RPMI7951 (cell line): ENCODE measurements at places on chromosomes 6 and 20.
A peak's percentile ranks its signal among the peaks of the same experiment; 100 is the strongest.

- no peak for DNase-seq
Observed at GRCh38 chr6:15116889-15117288, 129.0 kb upstream of the JARID2 start.

- no peak for DNase-seq
Observed at GRCh38 chr20:31605902-31606803, 1.1 kb downstream of the ID1 start.

DNA sequence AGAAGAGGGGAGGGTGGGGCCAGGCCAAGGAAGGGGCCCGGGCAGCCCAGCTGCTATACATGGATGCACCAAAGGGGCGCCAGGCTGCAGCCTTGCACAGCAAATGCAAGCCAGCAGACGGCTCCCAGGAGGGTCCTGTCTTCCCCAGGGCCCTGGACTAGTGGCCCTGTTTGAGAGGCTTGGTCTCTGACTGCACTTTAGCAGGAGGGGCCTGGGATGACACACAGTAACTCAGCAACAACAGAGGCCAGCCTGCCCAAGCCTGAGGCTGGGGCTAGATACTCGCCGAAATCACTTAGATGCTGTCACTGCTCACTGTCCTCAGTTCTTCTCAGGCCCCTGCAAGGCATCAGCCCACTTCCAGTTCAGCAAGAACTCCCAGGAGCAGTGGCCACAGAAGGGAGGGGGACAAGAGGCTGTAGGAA is 73.5 kb downstream of the TRAM2 start:
- DNase-seq, result peak; percentile 73

DNA sequence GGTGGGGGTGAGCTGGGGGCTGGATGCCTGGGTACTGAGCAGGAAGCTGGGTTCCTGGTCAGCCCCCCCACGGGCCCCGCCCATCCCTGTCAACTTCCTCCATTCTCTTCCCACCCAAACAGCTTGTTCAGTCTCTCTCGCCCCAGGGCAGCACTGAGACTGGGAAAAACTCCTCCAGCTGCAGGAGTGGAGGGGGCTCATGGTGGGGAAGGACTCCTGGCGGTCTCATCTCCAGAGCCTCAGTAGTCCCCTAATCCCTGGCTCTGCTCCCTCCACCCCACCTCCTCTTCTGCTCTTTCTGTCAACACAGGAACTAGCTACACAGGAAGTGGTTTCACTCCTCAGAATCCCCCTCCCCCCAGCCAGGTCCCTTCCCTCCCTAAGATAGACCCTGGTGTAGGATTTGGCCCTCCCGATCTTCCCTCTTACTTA is at the start of gene GPSM3:
Gene GPSM3 (minus strand): TSS at position 36 of the 432 bp plus-strand sequence. CDS start 130 bp downstream, outside the sequence.
- DNase-seq, result peak; percentile 46

- no peak for DNase-seq
Observed at GRCh38 chr6:140101818-140102217, 727.4 kb upstream of the CITED2 start.

DNA sequence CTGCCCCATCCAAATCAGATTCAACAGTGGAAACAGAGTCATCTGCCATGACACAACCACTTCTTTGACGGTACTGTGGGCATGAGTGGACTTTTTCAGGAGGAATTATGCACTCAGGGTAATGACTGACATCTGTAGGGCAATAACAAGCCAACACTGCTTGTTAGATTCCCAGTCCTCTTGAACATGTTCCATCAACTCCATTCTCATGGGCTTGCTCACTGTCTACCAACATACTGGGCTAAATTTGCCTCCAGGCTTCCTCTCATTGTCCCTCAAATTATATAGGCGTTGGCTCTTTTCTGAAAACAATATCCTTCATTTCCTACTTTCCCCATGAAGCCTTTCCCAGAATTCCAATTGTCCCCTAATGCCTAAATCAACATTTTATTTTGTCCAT is 43.1 kb downstream of the ANKEF1 start:
- no peak for DNase-seq

DNA sequence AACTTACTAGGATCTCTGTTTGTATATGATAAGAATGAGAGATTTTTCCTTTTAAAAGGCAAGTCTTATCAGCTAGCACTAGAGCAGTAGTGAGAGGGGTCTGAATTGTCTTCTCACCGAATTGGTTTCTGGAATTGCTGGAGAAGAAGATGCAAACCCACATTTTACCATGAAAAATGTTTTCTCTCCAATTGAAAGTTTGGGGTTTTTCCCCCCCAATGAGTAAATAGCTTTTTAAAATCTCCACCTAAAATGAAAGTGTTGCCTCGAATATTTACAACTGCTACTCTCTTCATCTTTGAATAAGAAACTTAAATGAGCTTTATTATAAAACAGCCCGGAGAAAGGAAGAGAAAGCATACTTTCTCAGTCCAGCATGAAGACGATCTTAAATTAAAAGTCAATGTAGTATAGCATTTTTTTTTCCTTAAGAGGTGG is 1.8 kb downstream of the TCF21 start:
- DNase-seq, result no peak

DNA sequence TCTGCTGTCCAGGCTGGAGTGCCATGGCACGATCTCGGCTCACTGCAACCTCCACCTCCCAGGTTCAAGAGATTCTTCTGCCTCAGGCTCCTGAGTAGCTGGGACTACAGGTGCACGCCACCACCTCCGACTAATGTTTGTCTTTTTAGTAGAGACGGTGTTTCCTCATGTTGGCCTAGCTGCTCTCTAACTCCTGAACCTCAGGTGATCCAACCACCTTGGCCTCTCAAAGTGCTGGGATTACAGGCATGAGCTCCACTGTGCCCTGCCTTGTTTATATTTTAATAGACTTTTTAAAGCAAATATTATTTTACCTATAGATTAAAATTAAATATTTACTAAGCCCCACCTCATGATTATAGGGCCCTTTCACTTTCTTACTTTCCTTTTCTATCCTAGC is 483.2 kb upstream of the EPHA7 start:
- DNase-seq, result no peak

GRCh38 chr20:3304456-3304855 is 65.5 kb upstream of the SLC4A11 start:
- no peak for DNase-seq

DNA sequence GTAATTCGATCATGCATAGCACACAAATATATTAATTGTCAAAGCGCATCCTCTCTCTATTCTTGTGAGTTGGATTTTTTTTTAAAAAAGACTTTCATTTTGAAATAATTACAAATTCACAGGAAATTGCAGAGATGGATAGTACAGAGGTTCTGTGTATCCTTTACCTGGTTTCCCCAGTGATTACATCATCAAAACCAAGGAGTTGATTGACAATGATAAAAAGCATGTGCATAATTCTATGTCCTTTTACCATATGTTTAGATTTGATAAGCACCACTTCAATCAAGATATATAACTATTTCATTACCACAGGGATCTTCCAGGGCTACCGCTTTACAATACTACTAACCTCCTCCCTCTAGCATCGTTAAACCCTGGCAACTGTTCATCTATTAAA is 40.2 kb downstream of the CCN2 start:
- DNase-seq, result no peak

- DNase-seq, result peak; percentile 62
Observed at GRCh38 chr6:144219056-144219685, 66.0 kb upstream of the UTRN start.

DNA sequence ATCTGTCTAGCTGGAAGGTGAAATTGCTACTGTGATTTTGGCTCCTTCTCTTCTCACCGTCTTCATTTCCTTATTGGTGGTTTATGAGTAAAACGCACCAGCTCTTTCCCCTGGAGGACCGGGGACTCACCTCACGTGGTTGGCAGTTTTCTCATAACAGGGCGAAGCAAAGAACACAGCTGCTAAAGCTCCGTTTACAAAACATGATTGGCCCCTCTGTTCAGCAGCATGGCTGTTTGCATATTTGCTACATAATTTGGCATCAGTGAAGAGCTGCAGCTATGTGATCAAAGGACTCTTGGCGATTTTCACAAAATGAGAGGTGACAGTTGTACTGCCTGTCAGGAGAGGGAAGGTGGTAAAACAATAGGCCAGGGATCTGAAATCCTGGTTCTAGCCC is 20.5 kb upstream of the TMEM181 start:
- DNase-seq, result no peak

- DNase-seq, result peak; percentile 70
Observed at GRCh38 chr6:52511572-52512151, 65.2 kb downstream of the TRAM2 start.

GRCh38 chr20:32013326-32013725 is 3.1 kb downstream of the CCM2L start:
- DNase-seq, result no peak

- DNase-seq, result peak; percentile 43
Observed at GRCh38 chr6:130420911-130421310, 55.1 kb downstream of the TMEM200A start.
